Psoas muscle (tissue), 8 donors: ENCODE measurements at places on chromosomes 1 and 21. TPM values are rescaled to one million over a fixed set of nuclear protein-coding genes. Genes with fewer than 3 reads are reported as not detected.

Gene CYYR1
- 20.4 TPM for total RNA-seq

Gene KRTAP10-8
- total RNA-seq, result not detected

Gene TGFB2
- 23.9 TPM for total RNA-seq

Gene IFI44L
- 5.3 TPM for total RNA-seq
